ENCODE measurements at places on chromosomes 12 and 14. TPM values are rescaled to one million over a fixed set of nuclear protein-coding genes. Genes with fewer than 3 reads are reported as not detected.

NR1H4 gene
- polyA plus RNA-seq: 1.0 TPM

WNT5B gene
- 14.3 TPM for polyA plus RNA-seq

TOMM20L gene
- polyA plus RNA-seq: 1.3 TPM

POTEG gene
- 0.17 TPM for polyA plus RNA-seq

All from spinal cord (tissue), 10 donors.